ENCODE measurements at places on chromosomes 2 and 18.

GRCh38 chr2:155645791-155646190 is 686.7 kb downstream of the NR4A2 start:
- DNase-seq: no peak

DNA sequence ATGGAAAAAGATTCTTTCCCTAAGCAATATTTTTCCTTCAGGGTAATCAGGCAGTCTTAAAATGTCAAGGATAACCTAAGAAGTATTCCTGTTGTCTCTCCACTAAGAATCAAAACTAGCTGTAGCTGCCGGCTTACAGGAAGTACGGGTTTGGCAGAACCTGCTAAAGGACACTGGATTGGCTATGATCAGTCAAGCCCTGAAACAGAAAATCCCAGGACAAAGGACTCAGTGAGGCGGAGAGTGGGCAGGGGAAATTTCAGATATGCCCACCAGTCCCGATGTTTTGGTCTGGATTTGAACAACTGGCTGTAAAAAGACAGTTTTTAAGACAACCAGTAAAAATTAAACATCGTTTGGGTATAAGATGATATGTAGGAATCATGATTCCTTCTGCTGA is 155.7 kb downstream of the HDAC4 start:
- no peak for DNase-seq

- no peak for DNase-seq
Measured at GRCh38 chr2:124702777-124703176, 677.7 kb downstream of the CNTNAP5 start.

GRCh38 chr2:163417596-163418337 is 318.0 kb downstream of the FIGN start:
- no peak for DNase-seq

- DNase-seq: no peak
Measured at GRCh38 chr2:221555494-221555846, 16.6 kb downstream of the EPHA4 start.

GRCh38 chr18:23612434-23613090 is 26.3 kb upstream of the NPC1 start:
- DNase-seq: no peak

GRCh38 chr2:241052677-241053360 is 49.3 kb downstream of the MTERF4 start:
- DNase-seq: no peak

GRCh38 chr2:172375251-172375650 is 52.1 kb upstream of the ITGA6 start:
- DNase-seq: no peak

DNA sequence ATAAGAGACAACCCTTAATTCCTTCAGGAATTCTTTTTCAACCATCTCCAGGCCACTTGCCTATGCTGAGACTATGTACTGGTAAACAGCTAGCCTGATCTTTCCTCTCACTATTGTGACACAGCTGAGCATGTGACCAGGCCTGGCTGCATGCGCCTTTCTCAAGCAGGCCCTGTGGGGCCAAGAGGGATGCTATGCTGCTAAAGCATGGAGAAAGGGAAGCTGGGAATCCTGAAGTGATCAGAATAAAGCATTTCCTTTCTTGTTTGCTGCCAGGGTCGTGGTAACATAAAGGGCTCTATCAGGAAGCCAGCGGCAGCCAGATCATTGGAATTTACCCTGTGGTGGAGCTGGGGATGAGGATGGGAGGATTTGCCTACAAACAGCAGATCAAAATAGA is 29.8 kb upstream of the LCLAT1 start:
- DNase-seq: no peak

DNA sequence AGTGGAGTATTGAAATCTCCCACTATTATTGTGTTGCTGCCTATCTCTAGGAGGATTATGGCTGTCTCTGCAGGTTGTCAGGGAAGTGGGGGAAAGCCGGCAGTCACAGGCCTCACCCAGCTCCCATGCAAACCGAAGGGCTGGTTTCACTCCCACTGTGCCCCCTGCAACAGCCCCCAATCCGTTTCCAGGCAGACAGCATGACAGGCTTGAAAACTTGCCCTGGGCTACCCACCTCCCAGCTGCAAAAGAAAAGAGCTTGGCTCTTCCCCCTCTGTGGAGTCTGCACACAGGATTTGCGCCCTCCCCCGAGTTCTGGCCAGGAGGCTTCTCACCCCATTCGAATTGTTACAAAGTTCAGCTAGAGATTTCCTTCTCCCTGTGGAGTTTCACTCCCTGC is 87.4 kb upstream of the MSTN start:
- no peak for DNase-seq

GRCh38 chr2:73373344-73373743 is 12.3 kb upstream of the ALMS1 start:
- DNase-seq: no peak

DNA sequence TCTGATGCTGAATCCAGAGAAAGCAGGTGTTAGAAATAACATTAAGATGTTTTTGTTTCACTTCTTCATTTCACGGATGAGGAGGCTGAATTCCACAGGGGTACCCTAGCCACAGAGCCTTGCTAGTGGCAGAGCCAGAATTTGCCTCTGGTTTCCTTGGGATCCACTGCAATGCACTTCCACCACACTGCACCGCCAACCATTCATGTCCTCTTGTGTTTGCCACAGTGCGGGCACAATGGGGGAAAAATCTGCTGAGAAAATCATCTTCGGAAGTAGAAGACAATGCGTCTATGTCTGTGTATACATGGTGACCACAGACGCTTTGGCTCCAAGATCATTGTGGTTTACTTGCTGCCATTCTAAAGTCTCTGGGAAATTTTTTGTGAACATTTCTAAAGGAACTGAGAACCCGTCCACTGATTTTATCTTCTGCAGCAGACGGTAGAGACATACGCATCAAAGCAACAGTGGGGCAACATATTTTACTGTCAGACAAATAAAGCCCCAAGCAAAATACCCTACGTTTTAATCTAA is 14.9 kb downstream of the ICOS start:
- DNase-seq: no peak

DNA sequence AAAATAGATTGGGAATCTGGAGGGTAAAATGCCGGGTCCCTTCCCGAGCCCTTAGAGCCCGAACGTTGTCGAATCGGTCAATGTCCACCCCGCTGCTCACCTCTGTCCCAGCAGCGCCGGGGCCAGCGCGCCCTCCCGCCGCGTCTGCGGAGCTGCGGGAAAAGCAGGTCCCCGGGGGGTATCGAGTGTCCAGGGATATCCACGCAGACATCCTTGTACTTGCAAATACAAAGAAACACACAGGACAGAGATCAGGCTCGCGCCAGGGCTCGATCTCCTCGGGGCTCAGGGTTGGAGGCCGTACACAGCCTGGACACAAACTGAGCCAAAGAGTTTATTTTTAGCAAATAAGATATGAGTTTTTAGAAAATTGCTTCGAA is 2.3 kb upstream of the GATA6 start:
- peak; percentile 20 for DNase-seq

- DNase-seq: no peak
Measured at GRCh38 chr2:147037048-147037447, 807.8 kb upstream of the ACVR2A start.

- DNase-seq: no peak
Measured at GRCh38 chr2:121994238-121995206, 239.1 kb downstream of the TSN start.

DNA sequence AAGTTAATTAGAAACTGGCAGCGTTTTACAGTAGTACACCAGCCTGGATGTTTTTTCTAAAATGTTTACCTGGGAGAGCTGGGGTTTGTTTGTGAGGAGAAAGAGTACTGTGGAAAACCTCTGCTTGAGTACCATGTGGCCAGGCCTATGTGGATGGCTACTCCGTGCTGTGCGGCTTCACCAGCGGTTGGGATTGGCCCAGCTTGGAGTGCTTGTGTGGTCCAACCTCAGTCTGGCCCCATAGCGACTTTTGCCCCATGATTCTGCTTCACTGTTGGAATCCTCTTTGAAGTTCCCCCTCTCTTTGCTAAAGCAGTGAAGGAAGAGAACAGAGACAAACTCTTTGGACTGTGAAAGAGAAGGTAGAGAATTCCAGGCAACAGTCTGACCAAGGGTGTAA is 15.9 kb downstream of the CD8A start:
- DNase-seq: no peak

GRCh38 chr2:192286093-192286701 is 91.5 kb upstream of the TMEFF2 start:
- no peak for DNase-seq

DNA sequence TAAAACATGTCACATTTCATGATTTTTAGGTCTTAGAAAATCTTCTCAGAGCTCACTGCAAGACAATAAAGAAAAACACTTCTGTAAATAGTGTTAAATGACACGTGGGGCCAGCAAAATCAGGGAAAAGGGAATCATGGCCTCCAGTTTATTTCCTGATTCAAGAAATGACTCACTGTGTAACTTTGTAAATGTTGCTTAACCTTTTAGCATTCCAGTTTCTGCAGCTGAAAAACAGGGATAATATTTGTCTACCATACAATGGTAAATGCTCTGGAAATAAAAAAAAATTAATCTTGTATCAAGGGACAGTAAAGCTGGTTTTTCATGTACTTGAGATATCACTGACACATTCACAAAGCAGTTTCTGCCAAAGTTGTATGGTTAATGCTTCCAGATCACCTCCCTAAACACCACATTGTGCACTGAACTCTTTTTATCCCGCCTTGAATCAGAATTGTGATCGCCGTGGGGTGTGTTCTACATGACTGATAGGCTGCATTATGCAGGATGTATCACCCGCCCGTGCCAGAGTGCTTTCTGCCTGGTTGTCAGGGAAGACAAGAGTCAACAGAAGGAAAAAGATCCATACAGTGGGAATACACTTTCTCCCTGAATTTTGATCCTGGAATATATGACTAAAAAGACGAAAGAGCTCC is 238.8 kb downstream of the IKZF2 start:
- no peak for DNase-seq

GRCh38 chr2:1995081-1995480 is 250.8 kb upstream of the PXDN start:
- no peak for DNase-seq

DNA sequence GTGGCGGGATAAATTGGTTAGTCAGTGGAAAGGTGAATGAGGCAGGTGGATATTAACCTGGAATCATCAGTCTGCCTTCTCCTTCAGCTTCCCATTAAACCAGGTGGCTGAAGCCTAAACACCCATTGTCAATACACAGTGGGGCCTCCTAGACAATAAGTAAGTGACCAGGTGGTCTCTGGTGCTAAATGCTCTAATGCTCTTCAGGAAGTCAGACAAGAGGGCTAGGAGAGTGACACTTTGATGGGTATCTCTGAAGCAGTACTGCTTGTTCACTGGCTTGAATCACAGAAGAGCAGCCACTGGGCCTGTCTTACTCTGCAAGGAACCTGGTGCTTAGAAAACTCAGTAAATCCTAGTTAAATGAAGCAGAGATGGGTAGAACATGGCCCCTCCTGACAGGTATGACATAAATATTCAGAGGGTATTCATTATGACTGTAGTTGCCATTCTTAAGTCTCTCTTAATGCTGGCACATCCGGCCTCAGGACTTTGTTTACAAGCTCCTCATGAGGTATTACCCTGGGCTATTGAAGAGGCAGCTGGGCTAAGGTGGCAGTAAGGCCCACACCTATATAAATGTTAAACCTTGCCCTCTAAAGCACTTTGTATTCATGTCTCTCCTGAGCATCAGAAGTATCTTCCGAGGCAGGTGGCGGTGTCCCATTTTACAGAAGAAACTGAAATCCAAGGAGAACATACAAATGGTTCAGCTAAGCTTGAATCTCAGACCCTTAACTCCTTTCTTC is 104.9 kb downstream of the NCK2 start:
- no peak for DNase-seq

GRCh38 chr2:23029111-23029510 is 355.9 kb upstream of the KLHL29 start:
- DNase-seq: no peak

DNA sequence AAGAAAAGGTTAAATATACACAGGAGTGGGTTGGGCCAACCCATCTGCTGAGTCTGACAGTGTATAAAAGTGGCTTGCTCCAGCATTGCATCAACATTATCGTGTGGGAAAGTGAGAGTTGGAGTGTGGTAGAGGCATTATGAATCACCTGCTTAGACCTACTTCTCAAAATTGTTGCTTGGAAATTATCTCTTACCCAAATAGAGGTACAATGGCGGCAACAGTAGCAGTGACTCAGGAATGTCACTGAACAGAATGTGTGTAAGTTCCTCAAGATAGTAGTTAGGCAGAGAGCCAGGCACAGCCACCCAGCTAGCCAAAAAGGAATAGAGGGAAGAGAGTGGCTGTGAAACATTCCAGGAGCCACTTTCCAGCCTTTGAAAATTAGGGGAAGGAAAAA is 616.0 kb downstream of the NUP35 start:
- no peak for DNase-seq

DNA sequence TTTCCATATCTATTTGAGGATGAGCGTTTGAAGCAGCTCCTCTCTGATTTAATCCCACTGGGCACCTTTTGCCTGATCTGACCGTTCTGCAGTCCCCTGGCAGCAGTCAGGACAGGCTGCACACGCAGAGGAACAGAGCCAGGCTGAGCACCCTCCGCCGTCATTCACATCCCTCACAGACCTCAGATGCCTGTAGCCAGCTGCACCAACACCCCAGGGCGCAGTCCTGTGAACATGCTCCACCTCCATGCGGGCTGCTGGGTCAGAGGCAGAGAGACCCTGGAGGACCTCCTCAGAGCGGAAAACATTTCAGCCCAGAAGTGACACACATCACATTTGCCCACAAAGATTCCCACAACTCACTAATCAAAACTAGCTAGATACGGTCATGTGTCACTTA is 146.1 kb downstream of the SEPTIN10 start:
- no peak for DNase-seq

GRCh38 chr18:28690836-28691495 is 514.0 kb upstream of the CDH2 start:
- no peak for DNase-seq

GRCh38 chr2:30527859-30528258 is 80.8 kb downstream of the LCLAT1 start:
- DNase-seq: no peak

GRCh38 chr2:126446106-126446695 is 209.8 kb upstream of the GYPC start:
- DNase-seq: no peak

GRCh38 chr2:205585449-205586383 is 96.6 kb upstream of the NRP2 start:
- DNase-seq: no peak

DNA sequence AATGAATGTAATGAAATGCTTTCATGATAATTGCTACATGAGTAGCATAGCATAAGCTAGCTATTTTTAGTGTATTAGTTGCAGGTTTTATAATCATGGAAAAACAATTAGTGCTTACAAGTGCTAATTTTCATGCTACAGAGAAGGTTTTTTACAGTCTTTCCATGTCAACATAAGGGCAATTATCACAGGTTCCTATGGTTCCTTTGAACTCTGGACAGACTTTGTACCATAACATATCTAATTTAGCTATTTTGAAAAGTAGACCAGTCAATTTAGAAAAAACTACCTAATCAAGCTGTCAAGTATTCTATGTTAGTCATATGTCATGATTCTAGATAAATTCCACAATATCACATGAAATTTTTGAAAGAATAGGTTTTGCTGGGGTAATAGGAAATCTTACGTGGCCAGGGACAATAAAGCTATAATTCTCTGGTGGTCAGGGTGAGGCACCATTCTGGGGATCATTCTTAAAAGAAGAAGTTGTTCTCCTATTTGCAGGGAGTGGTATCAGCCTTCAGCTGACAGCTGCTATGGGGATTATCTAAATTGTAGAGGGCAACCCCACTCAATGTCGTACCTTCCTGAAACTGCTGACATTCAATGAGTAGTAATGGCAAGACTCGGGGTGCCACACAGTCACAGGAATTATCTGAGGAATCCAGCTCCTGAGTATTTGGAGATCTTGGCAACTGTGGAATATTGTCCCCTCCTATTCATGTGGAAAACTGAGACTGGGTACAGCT is 724.0 kb upstream of the LINC00305 start:
- no peak for DNase-seq

GRCh38 chr2:219954331-219954730 is 326.9 kb downstream of the SLC4A3 start:
- DNase-seq: no peak

All from activated T-cell treated with anti-CD3 and anti-CD28 coated beads, Interleukin-2, amount 50 U/mL, for 48 hours (primary cell).